MCF 10A (cell line): ENCODE measurements at places on chromosomes 13 and 19. TPM values are rescaled to one million over a fixed set of nuclear protein-coding genes. Genes with fewer than 3 reads are reported as not detected.

DNA sequence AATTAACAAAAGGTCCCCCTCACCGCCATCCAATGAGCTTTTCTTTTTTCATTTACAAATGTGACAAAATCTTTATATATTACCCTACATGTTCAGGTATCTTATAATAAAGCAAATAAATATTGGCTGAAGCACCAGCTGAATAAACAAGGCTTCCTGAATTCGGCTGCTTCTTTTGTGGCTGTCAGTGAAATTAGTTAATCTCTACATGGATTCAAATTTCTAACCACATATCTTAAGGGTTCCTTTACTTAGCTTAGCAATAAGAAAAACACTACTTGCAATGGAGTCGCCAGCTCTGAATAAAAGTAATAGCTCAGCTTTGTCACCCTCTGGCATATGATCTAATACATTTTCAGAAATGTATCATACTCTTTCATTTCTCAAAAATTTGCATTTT, 104.3 kb downstream of the CCNA1 start:
- DNase-seq = no peak
- no peaks in the 10 kb centered on the region for H3K27me3 ChIP-seq

- H3K27me3 ChIP-seq = no peaks in the 10 kb centered on the region
- no peak overlapping the region for H3K27ac ChIP-seq
- DNase-seq = no peak
- peaks cover 33% of the 10 kb centered on the region for H3K36me3 ChIP-seq
Measured at GRCh38 chr19:6729573-6730152, 7.7 kb downstream of the GPR108 start.

Gene SMIM24
- total RNA-seq = not detected in 2 replicates

- no peak overlapping the region for H3K4me3 ChIP-seq
- H3K27ac ChIP-seq = no peak overlapping the region
- peaks cover 11% of the 10 kb centered on the region for H3K4me1 ChIP-seq
Measured at GRCh38 chr19:1665565-1666047, 13.2 kb upstream of the TCF3 start.

- DNase-seq = peak; percentile 36
- peaks cover 44% of the 10 kb centered on the region for H3K27me3 ChIP-seq
- no peak overlapping the region for H3K27ac ChIP-seq
- H3K36me3 ChIP-seq = no peaks in the 10 kb centered on the region
- H3K4me1 ChIP-seq = peaks cover 25% of the 10 kb centered on the region
- no peak overlapping the region for H3K4me3 ChIP-seq
Measured at GRCh38 chr19:10417541-10418234, 2.6 kb upstream of the PDE4A start.

Gene GFY
- not detected in 2 replicates for total RNA-seq

DNA sequence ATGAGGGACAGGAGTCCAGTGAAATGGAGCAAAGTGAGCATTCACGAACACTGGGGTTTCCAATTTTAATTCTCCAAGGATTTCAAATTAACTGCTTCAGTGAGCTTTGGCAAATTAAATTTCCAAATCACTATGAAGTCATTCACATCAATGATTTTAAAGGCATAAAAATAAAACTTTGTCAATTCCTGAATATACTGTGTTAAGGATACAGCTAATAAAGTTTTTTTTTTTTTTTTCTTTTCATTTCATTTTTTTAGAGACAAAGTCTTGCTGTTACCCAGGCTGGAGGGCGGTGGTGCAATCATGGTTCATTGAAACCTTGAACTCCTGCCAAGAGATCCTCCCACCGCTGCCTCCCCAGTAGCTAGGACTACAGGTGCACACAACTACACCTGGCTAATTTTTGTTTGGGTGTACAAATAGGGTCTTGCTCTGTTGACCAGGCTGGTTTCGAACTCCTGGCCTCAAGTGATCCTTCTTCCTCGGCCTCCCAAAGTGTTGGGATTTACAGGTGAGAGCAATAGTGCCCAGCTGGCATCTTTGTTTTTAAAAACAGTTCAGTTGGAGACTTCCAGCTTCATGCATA, 21.9 kb downstream of the RBM26 start:
- no peaks in the 10 kb centered on the region for H3K27me3 ChIP-seq
- peak; percentile 56 for DNase-seq
- no peak overlapping the region for H3K4me3 ChIP-seq
- peaks cover 26% of the 10 kb centered on the region for H3K36me3 ChIP-seq

DNA sequence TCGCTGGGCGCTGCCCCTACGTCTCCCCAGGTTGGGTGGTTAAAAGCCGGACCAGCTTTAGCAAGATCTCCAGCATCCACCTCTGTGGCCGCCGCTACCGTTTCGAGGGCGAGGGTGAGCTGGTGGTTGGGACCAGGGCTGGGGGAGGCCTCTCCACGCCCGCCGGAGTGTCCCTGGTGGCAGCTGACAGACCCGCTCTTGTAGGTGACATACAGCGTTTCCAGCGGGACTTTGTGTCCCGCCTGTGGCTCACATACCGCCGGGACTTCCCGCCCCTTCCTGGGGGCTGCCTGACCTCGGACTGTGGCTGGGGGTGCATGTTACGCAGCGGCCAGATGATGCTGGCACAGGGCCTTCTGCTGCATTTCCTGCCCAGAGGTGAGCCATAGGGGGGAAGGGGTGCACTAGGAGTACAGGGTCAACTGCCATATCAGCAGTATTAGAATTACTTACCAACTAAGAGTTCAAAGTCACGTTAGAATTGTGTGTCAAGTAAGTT, 1.1 kb downstream of the ATG4D start:
- DNase-seq = no peak
- H3K36me3 ChIP-seq = peaks cover 35% of the 10 kb centered on the region
- H3K27me3 ChIP-seq = peaks cover 10% of the 10 kb centered on the region
- H3K4me3 ChIP-seq = peak overlapping the region; percentile 80
- H3K4me1 ChIP-seq = peaks cover 6% of the 10 kb centered on the region
- H3K27ac ChIP-seq = peak overlapping the region; percentile 87

- peak; percentile 41 for DNase-seq
- H3K4me3 ChIP-seq = no peak overlapping the region
- H3K4me1 ChIP-seq = no peaks in the 10 kb centered on the region
- peaks cover 25% of the 10 kb centered on the region for H3K36me3 ChIP-seq
Measured at GRCh38 chr19:1837625-1838105, 10.6 kb downstream of the REXO1 start.

Gene ZNF554
- total RNA-seq = 3.1 and 4.0 TPM in 2 replicates

- no peaks in the 10 kb centered on the region for H3K4me1 ChIP-seq
- H3K36me3 ChIP-seq = no peaks in the 10 kb centered on the region
- no peaks in the 10 kb centered on the region for H3K27me3 ChIP-seq
- no peak overlapping the region for H3K4me3 ChIP-seq
Measured at GRCh38 chr13:35255241-35255640, 221.2 kb downstream of the MAB21L1 start.

- H3K4me1 ChIP-seq = peaks cover 13% of the 10 kb centered on the region
- H3K4me3 ChIP-seq = no peak overlapping the region
- no peaks in the 10 kb centered on the region for H3K36me3 ChIP-seq
Measured at GRCh38 chr19:55546011-55546410, 668 bp upstream of the SBK3 start.

Gene ZNF491
- total RNA-seq = not detected in 2 replicates

DNA sequence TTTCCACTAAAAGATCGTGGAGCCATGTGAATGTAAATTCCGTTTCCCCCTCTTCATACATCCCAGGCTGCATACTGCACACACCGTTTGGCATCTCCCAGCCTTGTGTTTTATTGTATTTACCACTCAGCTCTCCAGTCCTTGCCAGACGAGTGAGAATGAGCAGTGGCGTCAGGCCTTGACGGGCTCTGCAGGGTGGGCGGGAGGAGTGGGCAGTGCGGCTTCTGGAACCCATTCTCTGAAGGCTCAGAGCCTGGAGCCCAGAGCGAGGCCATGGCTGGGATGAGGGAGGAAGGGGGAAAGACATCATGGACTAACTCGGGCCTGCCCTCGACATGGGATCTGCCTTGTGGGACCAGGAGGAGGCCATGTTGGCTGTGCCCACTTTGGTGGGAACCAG, 25.1 kb downstream of the BICRA start:
- no peak overlapping the region for H3K27ac ChIP-seq
- no peak overlapping the region for H3K4me3 ChIP-seq
- H3K27me3 ChIP-seq = no peaks in the 10 kb centered on the region

- H3K27ac ChIP-seq = no peak overlapping the region
- H3K36me3 ChIP-seq = no peaks in the 10 kb centered on the region
- H3K4me3 ChIP-seq = no peak overlapping the region
- no peak for DNase-seq
- H3K27me3 ChIP-seq = peaks cover 35% of the 10 kb centered on the region
- no peaks in the 10 kb centered on the region for H3K4me1 ChIP-seq
Measured at GRCh38 chr13:78402708-78403400, 200.5 kb downstream of the POU4F1 start.

- no peak for DNase-seq
- no peaks in the 10 kb centered on the region for H3K4me1 ChIP-seq
- H3K36me3 ChIP-seq = no peaks in the 10 kb centered on the region
Measured at GRCh38 chr19:4596033-4596904, 36.8 kb upstream of the SEMA6B start.

Gene PRTN3
- total RNA-seq = not detected in 2 replicates

- DNase-seq = peak; percentile 41
- H3K4me1 ChIP-seq = peaks cover 6% of the 10 kb centered on the region
- no peak overlapping the region for H3K4me3 ChIP-seq
- H3K27ac ChIP-seq = peak overlapping the region; percentile 73
- H3K27me3 ChIP-seq = no peaks in the 10 kb centered on the region
Measured at GRCh38 chr13:78022164-78022877, 103.7 kb upstream of the EDNRB start.

Gene SIGLEC14
- not detected in 2 replicates for total RNA-seq

DNA sequence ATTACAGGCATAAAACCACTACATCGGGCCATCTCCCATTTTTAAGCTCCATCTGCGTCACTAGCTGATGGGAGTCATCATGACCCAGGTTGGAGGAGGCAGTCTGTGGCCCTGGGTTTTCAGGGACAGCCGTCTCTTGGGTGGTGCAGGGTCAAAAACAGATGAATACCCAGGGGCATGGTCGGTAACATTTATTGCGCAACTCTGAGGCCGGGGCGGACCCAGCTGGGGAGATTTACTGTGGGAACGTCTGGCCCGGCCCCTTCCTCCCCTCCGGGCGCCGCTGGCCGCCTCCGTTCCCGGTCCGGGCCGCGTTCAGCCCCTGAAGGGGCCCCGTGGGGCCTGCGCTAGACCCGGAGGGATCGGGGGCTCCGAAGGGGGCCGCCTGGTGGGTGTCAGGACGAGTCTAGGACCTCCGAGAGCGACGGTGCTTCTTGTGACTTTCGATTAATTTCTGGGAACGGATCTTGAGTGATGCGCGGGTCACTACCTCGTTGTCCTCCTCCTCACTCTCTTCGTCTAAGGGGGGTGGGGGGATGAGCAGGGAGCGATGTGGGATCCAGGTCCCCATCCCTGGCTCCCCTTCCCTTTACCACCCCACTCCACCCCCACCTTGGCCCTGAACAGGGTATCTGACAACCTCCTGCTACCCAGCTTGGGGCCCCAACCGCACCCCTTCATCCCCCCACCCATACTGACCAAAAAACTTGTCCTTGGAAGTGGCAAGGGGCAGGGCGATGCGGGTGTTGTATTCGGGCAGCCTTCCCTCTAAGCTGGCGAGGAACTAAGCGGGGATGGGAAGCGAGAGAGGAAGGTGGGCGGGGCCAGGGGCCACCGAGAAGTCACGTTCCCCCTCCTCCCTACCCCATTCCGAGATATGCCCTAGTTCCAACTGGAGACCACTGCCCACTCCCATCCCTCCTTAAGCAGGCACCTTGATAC, 1.6 kb upstream of the RGL3 start:
- H3K4me3 ChIP-seq = no peak overlapping the region
- H3K4me1 ChIP-seq = no peaks in the 10 kb centered on the region
- H3K27me3 ChIP-seq = peaks cover 11% of the 10 kb centered on the region
- DNase-seq = no peak
- H3K36me3 ChIP-seq = no peaks in the 10 kb centered on the region

- H3K27me3 ChIP-seq = no peaks in the 10 kb centered on the region
- H3K4me1 ChIP-seq = peaks cover 6% of the 10 kb centered on the region
- no peak overlapping the region for H3K4me3 ChIP-seq
- no peak for DNase-seq
- no peak overlapping the region for H3K27ac ChIP-seq
Measured at GRCh38 chr19:5916181-5916708, 2.2 kb downstream of the CAPS start.

DNA sequence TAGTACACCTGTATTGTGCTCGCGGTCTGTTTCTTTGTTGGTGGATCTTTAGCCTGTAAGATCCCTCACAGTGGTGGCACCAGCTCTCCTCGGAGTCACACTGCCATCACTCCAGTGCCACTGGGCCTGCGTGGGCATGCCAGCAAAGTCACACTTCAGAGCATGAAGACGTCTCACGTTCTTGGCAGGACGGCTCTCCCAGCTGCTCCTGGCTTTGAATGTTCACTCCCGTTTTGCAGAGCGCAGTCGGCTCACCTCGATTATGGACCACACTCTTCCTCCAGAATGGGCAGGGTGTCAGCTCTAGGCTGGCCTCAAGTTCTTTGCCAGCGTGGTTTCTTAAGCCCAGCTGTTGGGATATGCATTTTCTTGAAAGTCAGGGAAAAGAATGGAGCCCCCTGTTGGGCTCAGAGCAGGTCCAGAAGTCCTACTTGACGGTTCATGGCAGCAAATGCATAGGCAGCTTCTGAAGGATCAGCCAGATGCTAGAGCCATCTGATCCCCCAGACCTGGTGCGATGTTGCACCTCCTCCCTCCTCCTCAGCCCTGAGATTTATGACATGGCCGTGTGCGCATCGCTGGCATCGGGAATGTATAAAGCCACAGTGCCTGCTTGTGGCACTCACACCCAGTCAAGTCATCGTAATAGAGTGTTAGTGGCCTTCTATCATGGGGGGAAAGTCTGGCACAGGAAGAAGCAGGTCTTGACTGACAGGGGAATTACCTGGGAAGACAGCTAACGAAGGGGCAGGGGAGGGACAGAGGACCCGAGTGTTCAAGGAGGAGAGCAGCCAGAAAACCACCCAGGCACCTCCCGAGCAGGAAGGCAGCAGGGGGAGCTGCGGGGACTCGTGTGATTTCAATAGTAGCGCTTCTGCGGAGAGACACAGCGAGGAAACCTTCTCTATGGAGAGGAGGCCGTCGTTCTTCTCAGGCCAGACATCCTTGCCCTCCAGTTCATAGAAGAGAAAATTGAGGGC, 40.2 kb upstream of the NPAS1 start:
- peaks cover 40% of the 10 kb centered on the region for H3K36me3 ChIP-seq
- H3K27ac ChIP-seq = no peak overlapping the region
- DNase-seq = no peak
- no peaks in the 10 kb centered on the region for H3K27me3 ChIP-seq
- H3K4me1 ChIP-seq = peaks cover 34% of the 10 kb centered on the region

DNA sequence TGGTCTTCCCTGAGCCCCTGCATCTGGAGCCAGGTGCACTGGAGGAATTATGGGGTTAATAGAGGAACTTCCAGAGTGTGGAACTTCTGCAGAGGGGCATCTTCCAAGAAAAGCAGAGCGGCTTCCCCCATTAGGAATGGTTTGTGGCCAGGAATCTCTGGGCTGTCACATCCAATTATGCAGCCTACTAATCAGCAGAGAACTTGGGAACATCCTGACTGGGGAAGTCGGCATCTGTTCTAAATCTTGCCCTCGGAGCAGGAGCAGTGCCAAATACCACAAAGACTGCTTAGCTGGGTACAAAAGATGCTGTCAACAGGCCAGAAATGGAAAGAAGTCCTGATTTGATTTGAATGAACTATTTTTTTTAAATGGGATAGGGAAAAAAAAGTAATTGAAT, 435.1 kb downstream of the ZNF536 start:
- no peaks in the 10 kb centered on the region for H3K27me3 ChIP-seq
- no peak for DNase-seq
- H3K36me3 ChIP-seq = no peaks in the 10 kb centered on the region
- no peaks in the 10 kb centered on the region for H3K4me1 ChIP-seq
- H3K27ac ChIP-seq = no peak overlapping the region

Gene ZNF808
- 14.8 and 18.2 TPM in 2 replicates for total RNA-seq

Gene KCNRG
- 0.28 and 0.49 TPM in 2 replicates for total RNA-seq

GRCh38 chr19:40279761-40280607, 5.2 kb downstream of the AKT2 start:
- H3K4me3 ChIP-seq = no peak overlapping the region
- no peak for DNase-seq
- H3K4me1 ChIP-seq = peaks cover 30% of the 10 kb centered on the region
- no peaks in the 10 kb centered on the region for H3K27me3 ChIP-seq
- peaks cover 13% of the 10 kb centered on the region for H3K36me3 ChIP-seq
- peak overlapping the region; percentile 63 for H3K27ac ChIP-seq

Gene CCDC194
- total RNA-seq = 0.37 TPM in 1 of 2 replicates, not detected in the other
